Left cardiac atrium (tissue), 4 donors: ENCODE measurements at places on chromosomes 13 and 19. TPM values are rescaled to one million over a fixed set of nuclear protein-coding genes. Genes with fewer than 3 reads are reported as not detected.

The CGB2 gene
- not detected for total RNA-seq

The ERICH4 gene
- not detected for total RNA-seq

The OR7E24 gene
- not detected for total RNA-seq

The FRY gene
- total RNA-seq: 91.1 TPM

The ZNF729 gene
- total RNA-seq: not detected

The CRLF1 gene
- total RNA-seq: 66.7 TPM

The QPCTL gene
- 3.2 TPM for total RNA-seq

The CPB2 gene
- not detected for total RNA-seq
